ENCODE measurements at places on chromosomes 11 and 22.

DNA sequence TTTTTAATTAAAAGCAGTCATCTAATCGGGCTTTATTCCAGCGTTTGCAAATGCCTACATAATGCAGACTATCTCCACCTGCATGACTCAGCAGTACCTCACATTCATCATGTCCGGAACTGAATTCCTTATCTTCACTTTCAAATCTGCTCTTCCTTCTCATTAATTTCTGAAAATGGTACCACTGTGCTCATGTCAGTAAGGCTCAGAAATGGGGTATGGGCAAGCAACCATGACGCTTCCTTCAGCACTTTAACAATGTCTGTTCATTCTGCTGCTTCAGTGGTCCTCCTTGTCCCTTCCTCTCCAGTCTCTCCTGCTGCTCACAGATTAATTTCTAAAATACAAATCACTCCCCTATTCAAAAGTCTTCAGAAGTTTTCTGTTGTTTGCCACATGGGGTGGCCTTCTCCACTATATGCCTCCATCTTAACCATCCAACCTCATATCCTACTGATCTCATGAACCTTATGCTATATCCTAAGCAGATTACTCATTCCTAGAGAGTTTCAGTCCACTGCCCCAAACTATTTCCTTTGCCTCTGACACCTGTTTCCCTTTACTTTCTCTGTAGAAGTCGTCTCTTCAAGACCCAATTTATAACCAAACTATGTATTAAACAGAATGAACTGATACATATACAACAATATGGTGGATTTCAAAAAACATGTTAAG is 7.0 kb downstream of the GTF2H1 start:
- DNase-seq = no peak

- DNase-seq = no peak
Measured at GRCh38 chr11:134289789-134290188, 13.6 kb downstream of the GLB1L3 start.

GRCh38 chr11:131218542-131218941 is 151.9 kb upstream of the NTM start:
- DNase-seq = no peak

DNA sequence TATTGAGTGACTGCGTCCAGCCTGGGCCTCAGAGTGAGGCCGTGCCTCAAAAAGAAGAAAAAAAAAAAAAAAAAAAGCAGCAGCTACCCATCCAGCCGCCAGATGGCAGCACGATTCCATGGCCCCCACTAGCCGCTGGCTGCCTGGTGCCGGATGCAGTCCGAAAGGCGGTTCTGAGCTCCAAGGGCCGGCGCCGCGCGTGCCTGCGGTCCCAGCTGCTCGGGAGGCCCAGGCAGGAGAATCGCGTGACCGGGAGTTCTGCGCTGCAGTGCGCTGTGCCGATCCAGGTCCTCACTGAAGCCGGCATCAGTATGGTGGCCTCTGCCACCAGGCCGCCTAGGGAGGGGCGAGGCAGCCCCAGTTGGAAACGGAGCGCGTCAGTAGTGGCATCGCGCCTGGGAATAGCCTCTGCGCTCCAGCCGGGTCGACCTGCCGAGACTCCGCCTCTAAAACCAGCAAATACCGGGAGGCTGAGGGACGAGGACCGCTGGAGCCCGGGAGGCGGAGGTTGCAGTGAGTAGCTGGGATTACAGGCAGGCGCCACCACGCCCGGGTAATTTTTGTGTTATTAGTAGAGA is 19.3 kb downstream of the SCARF2 start:
- no peak for DNase-seq

DNA sequence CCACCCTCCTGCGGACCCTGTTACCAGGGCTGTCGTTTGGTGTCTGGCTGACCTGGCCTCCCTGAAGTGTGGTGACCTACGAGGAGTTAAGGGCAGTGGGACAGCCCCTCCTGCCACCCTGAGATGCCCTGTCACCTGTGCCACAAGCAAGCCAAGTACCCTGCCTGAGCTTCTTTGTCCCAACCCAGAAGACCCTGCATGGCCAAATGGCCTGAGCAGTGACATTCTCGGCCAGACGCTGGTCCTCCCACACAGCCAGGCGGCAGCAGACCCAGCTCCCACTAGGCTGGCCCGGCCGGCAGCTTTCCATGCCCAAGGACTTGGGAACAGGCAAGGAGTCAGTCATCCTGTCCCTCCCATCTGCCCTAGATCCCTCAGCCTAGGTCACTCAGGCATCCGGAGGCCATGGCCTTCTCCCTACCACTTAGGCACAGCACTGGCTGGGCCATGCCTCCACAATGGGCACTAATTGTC is 7.6 kb downstream of the ARVCF start:
- no peak for DNase-seq

GRCh38 chr22:24952837-24953383 is 394 bp downstream of the KIAA1671 start:
- DNase-seq = no peak

GRCh38 chr11:68677432-68677831 is 6.9 kb upstream of the GAL start:
- DNase-seq = no peak
